ENCODE measurements at places on chromosomes 12 and 14. TPM values are rescaled to one million over a fixed set of nuclear protein-coding genes. Genes with fewer than 3 reads are reported as not detected.

- DNase-seq = no peak
Observed at GRCh38 chr12:116152268-116152667, 125.2 kb downstream of the MED13L start.

GRCh38 chr12:97982684-97983083 is 520.1 kb downstream of the RMST start:
- DNase-seq = no peak

FAR2 gene
- 9.7 TPM for total RNA-seq

DNA sequence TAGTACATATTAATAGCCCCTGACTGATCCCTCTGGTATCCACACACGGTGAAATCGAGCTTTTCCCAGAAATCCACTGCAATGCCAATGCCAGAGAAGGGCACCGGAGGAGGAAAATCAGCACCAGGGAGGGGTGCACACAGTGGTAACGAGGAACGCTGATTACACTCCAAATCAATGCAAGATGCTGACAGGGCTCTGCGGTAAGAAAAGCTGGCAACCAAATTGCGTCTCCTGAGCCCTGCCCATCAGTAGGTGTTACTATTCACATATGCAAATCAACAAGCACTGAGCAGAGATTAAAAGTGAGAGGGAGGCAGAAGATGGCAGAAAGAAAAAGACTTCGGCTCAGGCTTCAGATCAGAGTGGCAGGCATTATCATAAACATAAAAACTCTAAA is 159.1 kb downstream of the RPS29 start:
- DNase-seq = no peak

GRCh38 chr12:3571724-3572123 is 80.7 kb downstream of the PRMT8 start:
- DNase-seq = no peak

APOF gene
- 0.17 TPM for total RNA-seq

PLEKHG7 gene
- total RNA-seq = not detected

DNA sequence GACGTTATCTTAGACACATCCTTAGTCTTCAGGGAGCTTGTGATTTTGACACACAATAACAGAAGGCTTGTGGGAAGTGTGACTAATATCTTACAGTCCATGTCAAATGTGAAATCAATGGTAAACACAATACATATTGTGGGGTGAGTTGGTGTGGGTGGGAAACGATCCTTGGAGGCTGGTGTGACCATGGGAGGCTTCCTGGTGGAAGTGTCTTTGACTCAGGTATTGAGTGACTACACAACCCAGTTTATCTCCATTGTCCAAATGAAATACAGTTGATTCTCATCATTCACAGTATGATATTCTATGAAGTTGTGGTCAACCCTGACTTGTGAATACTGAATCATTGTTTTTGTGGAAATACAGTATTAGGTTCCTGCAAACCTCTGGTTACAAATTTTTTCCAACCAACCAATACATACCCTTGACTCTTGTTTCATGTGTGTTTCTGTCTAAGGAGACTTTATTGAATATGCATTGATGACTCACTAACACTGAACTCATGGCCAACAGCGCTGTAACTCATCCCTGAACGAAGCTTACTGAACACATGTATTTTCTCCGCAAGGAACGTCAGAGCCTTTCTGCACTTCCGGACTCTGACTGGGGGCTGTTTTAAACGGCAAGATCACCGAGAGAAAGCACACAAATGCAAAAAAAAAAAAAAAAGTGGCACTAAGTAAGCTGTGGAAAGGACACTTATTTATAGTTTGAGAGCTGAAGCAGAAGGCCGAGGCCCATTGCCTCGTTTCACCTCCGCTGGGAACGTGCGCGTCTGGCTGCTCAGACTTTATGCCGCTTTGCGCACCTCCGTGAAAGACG is 59.0 kb downstream of the CLMN start:
- no peak for DNase-seq

DNA sequence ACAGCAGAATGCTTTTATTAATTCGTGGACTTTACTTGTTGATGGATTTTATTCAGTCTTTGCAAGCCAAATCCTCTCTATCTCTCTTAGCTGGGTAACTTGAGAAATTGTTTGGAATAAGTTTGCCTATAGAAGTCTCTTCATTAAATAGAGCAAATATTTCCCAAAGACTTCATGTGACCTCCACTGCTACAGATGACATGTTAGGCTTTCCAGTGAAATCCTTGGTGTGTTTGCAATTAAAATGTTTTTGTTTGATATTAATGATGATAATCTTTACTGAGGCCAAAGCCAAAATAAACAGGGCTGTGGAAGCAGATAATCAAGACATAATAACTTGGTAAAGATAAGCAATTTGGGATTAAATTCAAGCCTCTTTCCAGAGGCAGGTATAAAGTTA is 4.4 kb downstream of the MYF6 start:
- DNase-seq = no peak

DNA sequence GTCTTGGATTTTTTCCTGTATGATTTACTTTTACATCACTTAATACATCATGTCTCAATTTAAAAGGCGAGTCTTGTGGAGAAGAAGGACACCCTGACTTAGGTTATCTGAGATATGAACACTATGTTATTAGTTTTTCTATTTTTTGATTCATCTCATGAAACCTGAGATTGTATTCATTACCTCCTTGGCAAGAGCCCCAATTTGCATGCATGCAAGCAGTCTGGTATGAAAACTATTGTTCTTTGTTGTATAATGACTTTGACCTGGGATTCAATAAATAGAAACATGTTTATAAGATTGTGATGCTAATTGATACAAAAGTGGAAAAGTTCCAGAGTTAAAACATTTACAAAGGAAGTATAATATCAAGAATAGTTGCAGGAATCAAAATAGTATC is 576.1 kb downstream of the NOVA1 start:
- no peak for DNase-seq

IAPP gene
- total RNA-seq = not detected

DNA sequence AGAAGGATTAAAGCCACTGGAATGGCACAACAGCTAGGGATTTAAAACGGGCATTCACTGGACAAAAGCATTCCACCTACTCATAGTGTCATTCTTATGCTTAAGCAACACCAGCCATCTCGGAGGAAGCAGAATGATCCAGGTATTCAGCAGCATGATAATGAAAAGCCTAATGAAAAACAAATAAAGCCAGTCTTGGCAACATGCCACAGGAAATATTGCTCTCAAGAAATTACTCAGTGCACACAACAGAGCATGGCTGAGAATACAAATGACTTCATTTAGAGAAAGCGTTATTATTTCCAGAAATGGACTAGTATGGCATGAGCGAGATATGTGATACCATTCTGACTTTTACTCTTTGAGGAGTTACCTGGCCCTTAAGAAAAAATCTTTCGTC is 442.2 kb downstream of the APAF1 start:
- no peak for DNase-seq

- DNase-seq = no peak
Observed at GRCh38 chr14:97046967-97047366, 249.8 kb downstream of the VRK1 start.

DNA sequence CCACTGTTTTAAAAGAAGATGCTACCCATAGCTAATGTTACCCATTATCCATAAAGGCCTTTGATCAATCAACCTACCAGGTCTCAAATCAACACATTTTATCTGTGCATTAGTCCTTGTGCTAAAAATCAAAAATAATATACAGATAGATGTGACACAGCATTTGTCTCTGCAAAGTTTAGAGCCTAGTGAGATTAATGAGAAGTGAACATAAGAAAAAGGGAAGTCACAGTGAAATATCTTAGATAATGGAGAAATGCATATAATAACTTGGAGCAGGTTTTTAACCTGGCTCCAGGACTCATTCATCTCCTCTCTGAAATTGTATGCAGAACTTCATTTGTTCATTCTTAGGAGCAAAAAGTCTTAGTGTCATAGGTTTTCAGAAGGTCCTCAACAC is 7.2 kb downstream of the PDE3A start:
- DNase-seq = no peak

OTOGL gene
- total RNA-seq = not detected

Measured in HCT116 (cell line).